ENCODE measurements at places on chromosomes 4 and X.

DNA sequence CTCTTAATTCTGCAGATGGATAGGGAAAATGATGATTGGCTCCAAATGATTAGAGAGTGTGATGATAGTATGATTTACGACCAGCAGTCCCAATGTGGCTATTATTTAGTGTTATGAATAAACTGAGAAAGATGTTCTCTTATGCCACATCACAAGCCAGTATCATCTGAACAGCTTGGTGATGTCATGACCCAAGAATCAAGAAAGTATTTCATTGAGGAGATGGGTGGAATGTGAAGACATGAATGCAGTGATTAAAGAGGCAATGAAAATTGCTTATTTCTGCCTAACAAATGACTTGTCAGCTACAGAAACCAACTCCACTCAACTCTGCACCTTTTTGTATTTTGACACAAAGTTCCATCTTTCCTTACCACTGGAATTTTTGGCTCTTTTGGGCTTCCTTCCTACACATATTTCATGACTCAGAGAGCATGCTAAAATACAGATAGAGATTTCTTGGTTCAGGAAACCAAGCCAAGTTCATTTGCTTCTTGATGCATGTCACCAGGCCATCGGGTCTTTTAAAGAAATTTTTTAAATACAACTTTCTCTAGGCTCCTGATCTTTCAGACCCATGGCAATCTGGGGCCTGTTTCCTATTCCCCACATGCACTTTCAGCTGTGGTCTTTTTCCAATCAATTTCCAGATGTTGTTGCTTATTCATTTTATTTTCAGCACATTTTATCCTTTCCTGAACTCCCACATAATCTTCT, 174.2 kb downstream of the HHIP start:
- DNase-seq = no peak

- peak; percentile 31 for DNase-seq
Observed at GRCh38 chr4:39446842-39447573, 11.7 kb downstream of the RPL9 start.

DNA sequence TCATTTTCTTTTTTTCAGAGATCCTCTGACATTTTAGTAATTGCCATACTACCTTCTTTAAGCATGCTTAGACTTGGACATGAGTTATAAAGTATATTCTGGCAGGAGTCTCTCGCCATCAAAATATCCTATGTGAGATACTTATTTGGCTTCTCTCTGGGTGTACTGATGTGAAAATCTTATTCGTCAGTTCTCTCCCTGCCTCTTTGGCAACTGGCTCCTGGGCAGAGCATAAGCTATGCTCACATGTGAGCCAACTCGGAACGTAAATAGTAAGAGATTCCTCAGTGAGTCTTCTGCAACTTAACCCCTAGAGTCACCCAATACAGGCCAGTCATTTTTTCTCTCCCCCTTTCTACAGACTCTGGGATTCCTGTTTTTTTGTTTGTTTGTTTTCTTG, 91.6 kb downstream of the MAGEB17 start:
- DNase-seq = no peak

- no peak for DNase-seq
Observed at GRCh38 chr4:118712872-118713271, 27.7 kb downstream of the METTL14 start.

GRCh38 chrX:115679460-115679859, 118.5 kb downstream of the PLS3 start:
- DNase-seq = no peak

- no peak for DNase-seq
Observed at GRCh38 chr4:152628128-152628527, 51.7 kb downstream of the TMEM154 start.

GRCh38 chr4:6021831-6022606, 3.8 kb upstream of the C4orf50 start:
- DNase-seq = no peak

GRCh38 chr4:20086067-20086798, 165.5 kb upstream of the SLIT2 start:
- DNase-seq = no peak

- no peak for DNase-seq
Observed at GRCh38 chr4:87716371-87717265, 66.5 kb downstream of the DMP1 start.

GRCh38 chrX:152817078-152817764, 13.3 kb downstream of the CETN2 start:
- DNase-seq = no peak

DNA sequence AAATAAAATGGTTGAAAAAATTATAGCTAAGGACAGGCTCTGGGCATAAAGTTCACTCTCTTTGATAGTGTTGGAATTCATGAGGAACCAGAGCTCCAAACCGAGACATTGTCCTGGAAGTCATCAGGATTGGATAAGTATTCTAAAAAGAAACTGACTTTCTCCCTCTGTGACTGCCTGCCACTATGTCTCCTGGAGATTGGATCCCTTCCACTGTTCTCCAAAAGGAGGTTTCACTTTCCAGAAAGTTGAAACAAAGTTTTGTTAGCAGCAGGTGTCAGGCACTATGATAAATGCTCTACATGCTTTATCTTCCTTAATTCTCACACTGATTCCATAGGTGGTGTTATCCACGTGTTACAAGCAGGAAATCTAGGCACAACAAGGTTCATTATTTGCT, 16.8 kb downstream of the BANK1 start:
- no peak for DNase-seq

DNA sequence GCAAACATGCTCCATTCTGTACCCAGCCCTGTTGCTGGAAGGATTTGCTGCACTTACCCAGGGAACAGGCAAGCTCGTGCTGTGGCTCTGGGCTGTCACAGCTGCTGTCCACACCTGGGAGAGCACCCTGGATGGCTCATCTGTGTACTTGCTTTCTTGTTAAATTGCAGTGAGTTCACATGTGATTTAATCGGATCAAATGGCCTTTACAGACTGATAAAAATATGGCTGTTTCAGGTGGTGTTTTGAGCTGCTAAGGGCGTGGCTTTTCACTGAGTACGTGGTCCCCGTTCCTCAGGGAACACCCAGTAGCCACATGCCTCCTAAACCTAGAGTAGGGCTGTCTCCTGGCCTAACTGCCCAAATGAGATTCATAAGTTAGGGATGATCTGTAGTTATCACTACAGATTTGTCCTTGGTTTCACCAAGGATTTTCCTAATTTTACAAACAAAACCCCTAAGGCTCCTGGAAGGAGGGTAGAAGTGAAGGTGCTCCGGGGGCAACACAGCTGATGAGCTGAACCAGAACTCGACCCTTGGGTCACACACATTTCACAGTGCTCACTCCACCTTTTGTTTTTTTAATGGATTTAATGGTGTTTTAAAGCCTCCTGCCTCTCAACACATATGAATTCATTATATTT, 13.7 kb downstream of the KLKB1 start:
- DNase-seq = no peak

- peak; percentile 55 for DNase-seq
Observed at GRCh38 chr4:15003401-15003890, 1.2 kb downstream of the CPEB2 start.

DNA sequence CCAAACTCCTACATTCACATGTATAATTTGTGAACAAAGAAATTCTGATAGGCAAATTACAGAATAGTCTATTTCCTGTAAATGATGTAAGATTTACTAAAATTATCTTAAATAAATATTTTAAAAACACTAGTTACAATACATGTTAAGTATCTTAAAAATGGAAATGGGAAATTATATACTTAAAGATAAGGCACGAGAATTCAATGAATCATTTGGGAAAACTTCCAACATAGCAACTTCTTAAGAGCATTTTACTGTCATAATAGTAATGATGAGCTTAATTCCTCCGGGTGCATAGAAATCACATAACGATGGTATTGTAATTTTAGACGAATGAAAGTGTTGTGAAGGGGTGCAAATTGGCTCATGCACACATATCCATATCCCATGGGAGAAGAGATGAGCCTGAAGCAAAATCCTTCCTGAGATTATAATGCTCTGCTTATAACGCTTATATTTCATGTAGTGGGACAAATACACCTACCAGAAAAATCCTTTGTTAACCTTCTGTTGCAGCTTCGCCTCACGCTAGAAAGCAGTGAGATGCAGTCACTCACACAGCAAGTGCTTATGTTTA, 873.5 kb downstream of the PDHA2 start:
- DNase-seq = no peak

GRCh38 chr4:180823108-180823507, 1420.1 kb upstream of the TENM3 start:
- DNase-seq = no peak

DNA sequence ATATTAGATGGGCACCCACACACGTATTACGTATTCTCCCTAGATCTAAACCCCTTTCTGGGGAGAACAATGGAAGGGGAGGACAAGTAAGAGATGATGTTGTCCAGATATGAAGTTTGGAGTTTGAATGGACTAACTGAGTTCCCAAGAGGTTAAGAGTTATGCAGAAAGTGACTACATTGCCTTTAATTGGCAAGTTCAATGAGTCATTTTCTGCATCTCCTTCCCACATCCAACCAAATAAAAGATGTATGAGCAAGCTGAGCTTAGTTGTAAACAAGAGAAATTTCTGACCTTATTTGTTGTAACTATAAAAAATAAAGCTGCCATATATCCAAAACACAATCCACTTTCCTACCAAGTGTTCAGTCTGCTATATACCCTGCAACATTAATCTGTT, 50.5 kb downstream of the TIGD2 start:
- DNase-seq = no peak

DNA sequence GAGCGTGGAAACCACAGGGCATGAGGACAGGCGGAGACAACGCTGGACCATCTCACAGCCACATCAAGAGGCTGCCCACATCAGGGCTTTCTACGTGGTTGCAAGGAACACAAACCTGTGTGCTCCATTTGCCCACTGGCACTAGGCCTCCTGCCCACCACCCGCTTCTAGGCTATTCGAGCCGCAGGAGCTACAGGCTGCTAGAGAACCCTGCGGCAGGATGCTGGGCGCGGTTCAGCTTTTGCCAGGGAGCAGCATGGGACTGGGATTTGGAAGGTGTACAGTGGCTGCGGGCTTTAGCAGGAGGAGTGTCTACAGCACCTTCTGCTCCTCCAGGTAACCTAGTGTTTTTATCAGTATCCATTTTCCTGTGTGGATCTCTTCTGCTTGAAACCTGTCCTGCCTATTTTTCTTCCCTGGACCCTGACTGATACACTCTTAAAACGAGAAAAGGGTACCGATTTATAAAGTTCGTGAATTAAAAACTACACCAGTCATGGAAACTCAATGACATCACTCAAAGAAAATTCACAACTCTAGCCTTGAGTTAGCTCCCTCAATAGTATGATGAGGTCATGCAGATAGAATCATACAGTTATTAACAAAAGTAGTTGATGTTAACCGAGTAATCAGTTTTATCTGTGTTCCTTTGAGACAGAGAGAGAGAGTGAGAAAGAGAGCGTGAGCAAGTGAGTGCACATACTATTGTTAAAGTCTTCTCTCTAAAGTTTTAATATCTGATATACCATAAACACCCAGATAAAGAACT, 12.8 kb downstream of the NOP14 start:
- DNase-seq = peak; percentile 78
